H1 (cell line): ENCODE measurements at places on chromosomes 16 and 17. TPM values are rescaled to one million over a fixed set of nuclear protein-coding genes. Genes with fewer than 3 reads are reported as not detected.

TNFSF12 gene
- 5.5 and 7.2 TPM in 2 replicates for total RNA-seq

CMTR2 gene
- 11.4 and 12.8 TPM in 2 replicates for total RNA-seq

DNA sequence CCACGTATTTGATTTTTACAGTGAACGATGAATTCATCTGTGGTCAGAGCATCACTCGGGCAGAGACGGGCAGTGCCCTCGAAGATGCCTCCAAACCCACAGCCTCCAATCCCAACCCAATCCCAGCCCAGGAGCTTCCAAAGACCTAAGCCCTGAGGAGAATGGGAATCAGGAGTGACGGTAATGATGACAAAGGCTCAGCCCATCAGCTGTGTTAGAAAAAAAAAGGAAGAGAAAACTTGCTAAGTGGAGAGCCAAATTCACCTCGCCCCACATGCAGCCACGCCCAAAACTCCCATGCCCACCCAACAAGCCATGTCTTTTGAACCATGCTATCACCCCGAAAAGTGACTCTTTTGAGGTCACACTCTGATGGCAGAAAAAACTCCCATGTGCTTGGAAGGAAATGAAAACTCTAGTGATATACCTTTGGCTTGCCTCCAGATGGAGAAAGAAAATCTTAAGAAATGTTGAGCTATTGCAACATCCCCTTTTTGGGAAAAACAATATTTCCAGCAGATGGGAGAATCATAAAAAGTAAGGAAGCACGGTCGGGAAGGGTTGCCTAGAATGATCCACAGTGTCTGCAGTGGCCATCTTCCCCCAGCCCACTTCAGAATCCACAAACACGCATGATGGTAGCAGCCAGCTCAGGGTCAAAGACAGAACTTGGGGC lies 37.7 kb downstream of the XYLT1 start:
- DNase-seq = no peak

- no peak for DNase-seq
These were observed 16.2 kb downstream of the SOCS3 start for GRCh38 chr17:78343543-78344201.

- no peak for DNase-seq
These were observed 15.7 kb upstream of the ERCC4 start for GRCh38 chr16:13904179-13904691.

DNA sequence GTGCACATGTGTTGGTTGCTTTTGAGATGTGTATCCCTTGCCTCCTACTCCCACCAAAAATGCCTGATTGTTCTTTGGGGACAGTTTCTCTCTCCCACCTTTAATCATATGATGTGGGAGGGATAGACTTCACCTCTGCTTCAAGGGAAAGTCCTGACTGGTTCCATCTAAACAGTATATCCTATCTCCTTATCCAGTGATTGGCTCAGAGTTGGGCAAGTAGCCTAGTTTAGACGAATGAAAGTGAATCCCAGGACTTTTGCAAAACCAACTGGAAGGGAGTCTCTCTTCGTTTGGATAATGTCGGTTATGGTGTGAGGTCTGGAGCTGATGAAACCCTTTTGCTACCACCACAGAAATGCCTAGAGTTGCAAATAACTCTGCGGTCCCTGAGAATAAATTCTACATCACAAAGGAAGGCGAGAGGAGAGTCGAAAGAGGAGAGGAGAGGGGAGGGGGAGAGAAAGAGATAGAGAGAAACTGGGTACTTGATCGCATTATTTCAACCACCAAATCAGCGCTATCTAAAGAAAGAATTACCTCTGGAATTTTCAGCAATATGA lies 77.1 kb upstream of the SALL1 start:
- DNase-seq = no peak

GRCh38 chr16:67149276-67150046 lies 1.3 kb downstream of the B3GNT9 start:
- DNase-seq = peak; percentile 64

ZG16 gene
- not detected in 2 replicates for total RNA-seq

GRCh38 chr16:66662445-66663194 lies 33.9 kb downstream of the CMTM4 start:
- DNase-seq = no peak

- no peak for DNase-seq
These were observed 95.1 kb downstream of the METRNL start for GRCh38 chr17:83174362-83175118.

DNA sequence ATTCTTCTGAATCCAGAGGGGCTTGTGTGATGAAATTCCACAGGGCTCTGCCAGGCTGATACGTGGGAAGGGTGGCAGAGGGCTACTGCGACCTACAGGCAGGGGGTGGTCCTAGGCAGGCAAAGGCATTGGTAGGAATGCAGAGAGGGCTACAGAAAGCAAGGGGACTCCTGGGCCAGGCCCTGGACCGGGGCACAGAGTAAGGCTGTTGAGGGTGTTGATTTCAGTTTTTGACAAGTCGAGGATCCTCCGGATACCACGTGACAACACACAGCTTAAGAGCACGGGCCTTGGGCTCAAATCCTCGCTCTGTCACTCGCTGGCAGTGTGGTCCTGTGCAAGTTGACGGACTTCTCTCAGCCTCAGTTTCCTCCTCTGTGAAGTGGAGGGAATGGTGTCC lies 19.1 kb upstream of the DOC2B start:
- no peak for DNase-seq

- no peak for DNase-seq
These were observed 229.5 kb downstream of the FTO start for GRCh38 chr16:53933407-53933806.

GRCh38 chr17:82228842-82229697 lies at the start of gene SLC16A3:
SLC16A3 (plus strand) TSS chr17:82229042; CDS start chr17:82236009, 6,967 bp downstream.
- DNase-seq = no peak

- no peak for DNase-seq
These were observed 495 bp downstream of the TXNDC17 start for GRCh38 chr17:6641247-6641863.

DNA sequence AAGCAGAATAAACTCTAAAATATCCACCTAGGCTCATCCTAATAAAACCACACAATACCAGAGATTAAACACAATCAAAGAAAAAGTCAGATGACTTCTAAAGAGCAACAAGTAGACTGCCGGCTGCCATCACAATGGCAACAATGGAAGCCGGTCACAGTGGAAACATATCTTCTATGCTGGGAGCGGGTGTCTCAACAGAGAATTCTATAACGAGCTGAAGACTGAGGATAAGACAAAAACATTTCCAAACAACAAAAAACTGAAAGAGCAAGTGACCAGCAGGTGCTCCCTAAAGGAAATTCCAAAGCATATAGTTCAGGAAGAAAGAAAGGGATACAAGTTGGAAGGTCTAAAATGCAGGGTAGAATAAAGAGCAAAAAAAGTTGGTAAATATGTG lies 8.9 kb downstream of the NSMCE1 start:
- DNase-seq = peak; percentile 14

- DNase-seq = no peak
These were observed 6.9 kb downstream of the SNTB2 start for GRCh38 chr16:69193855-69194254.

DNA sequence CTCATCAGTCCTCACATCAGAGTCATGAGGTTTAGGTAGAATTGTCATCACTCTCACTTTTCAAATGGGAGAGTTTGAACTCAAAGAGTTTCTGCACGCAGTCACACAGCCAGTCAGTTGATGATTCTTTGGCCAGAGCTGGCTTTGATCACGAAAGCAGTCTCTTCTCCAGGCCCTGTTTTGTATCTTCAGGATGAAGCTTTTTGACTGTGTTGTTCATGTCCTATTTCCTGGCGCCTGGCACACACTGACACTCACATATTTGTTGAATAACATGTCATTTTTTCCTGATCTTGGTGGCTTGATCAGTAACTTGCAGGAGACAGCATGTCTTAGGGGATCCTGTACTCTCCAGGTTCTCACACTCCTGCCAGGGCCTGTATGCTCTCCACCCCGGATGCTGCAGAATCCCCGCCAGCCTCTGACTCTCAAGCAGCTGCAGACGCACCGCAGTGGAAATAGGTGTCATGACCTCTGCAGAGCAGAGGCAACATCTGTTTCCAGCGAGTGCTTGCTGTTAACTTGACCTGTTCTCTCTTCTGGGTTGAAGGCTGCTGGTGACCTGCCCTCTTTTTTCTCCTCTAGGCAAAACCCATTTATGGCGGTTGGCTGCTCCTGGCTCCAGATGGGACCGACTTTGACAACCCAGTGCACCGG lies 33.0 kb downstream of the MPRIP start:
- no peak for DNase-seq

DNA sequence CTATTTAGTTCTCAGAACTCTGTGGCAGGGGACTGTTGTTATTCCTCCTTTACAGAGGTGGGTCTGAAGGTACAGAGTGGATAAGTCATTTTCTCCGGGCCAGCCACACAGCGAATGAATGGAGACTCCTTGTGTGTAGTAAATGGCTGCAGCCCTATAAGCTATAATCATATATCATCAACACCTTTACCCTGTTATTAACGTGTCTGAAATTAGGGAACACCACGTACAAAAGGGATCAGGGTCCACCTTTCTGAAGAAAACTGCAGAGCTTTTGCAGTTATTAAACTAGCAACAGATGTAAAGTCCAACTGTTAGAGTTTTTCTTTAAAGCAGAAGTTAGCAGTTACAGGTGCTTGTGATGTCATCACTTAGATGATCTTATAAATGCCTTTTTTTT lies 696.7 kb downstream of the MAF start:
- no peak for DNase-seq

- peak; percentile 97 for DNase-seq
These were observed 1.8 kb upstream of the RBFOX3 start for GRCh38 chr17:79612468-79613194.

DNA sequence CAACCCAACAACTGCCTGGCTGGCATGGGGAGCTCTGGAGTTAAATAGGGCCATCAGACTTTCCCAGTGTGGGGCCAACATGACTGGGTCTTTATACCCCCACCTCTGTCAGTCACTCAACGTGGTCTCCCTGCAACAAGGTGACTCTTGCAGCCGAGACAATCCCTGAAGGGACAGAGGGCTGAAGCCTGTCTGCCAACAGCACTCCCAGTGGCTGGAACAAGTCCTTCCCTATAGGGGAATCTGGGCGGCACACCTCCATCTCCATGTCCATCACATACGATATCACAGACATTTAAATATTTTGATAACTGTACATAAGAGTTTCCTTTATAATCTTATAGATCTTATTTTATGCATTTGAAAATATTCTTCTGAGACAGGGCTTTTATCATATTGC lies 4.8 kb upstream of the MAPT start:
- no peak for DNase-seq

GRCh38 chr16:27722892-27723450 lies 173.0 kb downstream of the KATNIP start:
- no peak for DNase-seq

DNA sequence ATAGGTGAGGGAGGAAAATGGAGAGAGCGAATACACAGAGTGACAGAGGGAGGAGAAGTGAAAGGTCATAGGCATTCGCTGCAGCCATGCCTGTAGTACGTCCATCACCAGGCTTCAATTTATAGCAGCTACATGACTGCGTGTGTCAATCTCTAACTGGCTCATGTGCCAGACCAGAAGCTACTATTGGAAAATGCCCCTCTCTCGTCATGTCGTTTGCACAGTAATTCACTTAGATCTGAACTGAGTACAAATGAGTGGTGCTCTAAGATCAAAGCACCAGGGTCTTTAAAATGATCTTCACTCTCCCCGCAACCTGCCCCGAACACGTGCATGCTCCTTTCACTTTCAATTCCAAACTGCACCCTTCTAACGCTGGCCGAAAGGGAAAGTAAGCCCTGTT lies 51.3 kb downstream of the ADCY9 start:
- no peak for DNase-seq
